ENCODE measurements at places on chromosomes 3 and 15.
A peak's percentile ranks its signal among the peaks of the same experiment; 100 is the strongest.

DNA sequence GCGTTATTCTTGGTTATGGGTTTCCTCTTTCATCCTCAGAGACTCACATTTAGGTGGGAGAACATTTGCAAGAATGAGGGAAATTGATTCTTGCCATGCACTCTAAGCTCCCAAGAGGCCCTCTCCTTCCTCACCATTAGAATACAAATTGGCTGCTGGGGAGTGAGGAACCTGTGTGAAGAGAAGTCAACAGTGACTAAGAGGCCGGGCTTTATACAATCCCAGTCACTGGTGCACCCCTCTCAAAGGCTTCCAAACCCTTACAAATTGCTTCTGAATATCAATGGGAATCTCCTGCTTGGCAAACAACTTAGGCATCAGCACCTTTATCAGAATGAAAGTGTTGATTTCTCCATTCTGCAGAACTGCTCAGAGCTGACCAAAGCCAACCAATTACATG, 16.5 kb upstream of the RGMA start:
- no peak for DNase-seq

- no peak for DNase-seq
Observed at GRCh38 chr3:85572978-85573377, 614.2 kb downstream of the CADM2 start.

DNA sequence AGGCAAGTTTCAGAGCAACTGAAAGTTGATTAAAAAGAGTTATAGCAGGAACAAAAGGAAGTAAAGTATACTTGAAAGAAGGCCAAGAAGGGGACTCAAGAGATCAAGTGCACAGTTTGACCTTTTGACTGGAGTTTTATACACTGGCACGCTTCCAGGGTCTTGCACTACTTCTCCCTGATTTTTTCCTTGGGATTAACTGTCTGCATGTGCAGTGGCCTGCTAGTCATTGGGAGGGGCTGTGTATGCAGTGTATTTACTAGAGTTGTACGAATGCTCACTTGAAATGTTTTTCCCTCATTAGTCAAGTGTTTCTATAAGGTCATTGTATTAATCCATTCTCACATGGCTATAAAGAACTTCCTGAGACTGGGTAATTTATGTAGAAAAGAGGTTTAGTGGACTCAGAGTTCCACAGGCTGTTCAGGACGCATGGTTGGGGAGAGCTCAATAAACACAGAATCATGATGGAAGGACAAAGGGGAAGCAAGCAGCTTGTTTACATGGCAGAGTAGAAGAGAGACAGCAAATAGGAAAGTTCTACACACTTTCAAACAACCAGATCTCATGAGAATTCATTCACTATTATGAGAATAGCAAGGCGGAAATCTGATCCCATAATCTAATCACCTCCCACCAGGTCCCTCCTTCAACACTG, 571.8 kb downstream of the ZPLD1 start:
- no peak for DNase-seq

DNA sequence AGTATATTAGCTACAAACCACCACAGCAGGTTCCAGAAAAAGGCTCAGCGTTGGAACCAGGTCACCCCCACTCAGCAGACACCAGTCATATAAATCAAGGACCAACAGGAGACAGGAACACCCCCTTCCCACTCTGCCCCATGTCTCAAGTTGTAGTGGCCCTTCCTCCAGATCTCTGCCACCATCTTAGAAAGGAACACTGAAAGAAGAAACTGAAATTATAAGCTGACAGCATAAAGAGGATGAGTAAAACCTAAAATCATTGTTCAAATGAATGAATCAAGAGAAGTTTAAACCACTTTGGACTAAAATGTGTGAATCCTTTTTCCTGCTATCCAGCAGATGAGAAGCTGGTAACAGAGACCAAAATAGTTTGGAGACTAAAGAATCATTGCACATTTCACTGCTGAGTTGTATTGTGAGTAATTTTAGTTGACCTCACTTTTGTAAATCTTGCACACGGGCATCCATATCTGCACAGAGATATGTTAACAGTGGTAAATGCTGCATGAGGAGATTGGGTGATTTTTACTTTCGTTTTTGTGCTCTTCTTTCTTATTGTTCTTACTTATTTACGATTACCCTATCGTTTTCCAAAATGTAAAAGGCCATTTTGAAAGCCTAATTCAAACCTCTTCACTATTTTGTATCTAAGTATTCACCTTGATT, 19.8 kb downstream of the CCR3 start:
- DNase-seq = no peak

DNA sequence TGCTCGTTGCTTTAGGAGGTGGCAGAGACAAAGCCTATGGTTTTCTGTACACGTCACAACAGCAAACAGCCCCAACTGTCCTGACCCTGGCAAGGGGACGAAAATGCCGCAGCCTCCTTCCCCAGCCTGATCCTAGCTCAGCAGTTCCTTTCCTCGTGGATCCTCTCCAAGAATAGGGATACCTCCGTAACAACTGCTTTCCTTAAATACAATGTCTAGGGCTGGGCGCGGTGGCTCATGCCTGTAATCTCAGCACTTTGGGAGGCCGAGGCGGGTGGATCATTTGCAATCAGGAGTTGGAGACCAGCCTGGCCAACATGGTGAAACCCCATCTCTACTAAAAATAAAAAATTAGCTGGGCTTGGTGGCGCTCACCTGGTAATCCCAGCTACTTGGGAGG, 17.0 kb downstream of the MAP6D1 start:
- no peak for DNase-seq

DNA sequence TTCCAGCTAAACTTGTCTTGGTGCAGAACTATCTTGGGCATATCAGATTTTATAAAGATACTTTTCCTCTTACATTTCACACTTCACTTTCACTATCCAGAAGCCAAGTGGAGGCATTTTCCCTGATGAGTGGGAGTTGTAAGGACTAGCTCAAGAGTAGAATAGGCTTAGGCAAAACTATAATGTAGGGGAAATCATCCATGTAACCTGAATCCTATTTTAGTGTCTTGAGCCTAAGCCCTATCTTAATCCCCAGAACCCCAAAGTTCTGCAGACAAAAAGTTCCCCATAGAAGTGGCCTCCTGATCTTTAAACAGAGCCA, 42.2 kb upstream of the CD47 start:
- no peak for DNase-seq

- DNase-seq = no peak
Observed at GRCh38 chr15:88800738-88801137, 2.5 kb upstream of the ACAN start.

DNA sequence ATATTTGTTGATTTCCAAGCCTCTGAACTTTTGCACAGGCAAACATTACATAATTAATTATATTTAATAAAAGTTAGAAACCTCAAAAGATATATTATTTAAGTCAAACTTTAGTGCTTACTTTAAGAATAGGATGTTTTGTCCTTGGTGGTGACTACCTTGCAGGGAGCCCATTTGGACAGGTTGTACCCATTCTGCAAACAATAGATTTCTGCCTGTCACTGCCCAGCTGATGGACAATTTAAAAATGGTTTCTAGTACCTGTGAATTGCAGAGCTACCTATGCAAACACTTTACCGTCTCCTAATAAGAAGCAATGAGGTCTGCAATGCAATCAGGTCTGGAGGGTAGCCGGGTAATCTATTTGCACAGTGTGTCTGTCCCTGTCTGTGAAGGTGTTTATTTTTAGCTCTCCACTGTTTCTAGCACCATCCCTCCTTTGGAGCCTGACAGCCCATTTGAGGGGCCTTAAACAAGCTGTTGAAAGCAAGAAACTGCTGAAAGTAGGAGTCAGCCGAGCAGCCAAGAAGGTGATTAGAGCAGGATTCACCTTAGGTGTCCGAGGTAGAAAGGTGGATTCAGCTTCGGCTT, 556.2 kb upstream of the CFAP20DC start:
- DNase-seq = no peak

- no peak for DNase-seq
Observed at GRCh38 chr3:32195995-32196540, 42.4 kb upstream of the CMTM8 start.

GRCh38 chr15:38612159-38612863, 47.7 kb upstream of the RASGRP1 start:
- no peak for DNase-seq

DNA sequence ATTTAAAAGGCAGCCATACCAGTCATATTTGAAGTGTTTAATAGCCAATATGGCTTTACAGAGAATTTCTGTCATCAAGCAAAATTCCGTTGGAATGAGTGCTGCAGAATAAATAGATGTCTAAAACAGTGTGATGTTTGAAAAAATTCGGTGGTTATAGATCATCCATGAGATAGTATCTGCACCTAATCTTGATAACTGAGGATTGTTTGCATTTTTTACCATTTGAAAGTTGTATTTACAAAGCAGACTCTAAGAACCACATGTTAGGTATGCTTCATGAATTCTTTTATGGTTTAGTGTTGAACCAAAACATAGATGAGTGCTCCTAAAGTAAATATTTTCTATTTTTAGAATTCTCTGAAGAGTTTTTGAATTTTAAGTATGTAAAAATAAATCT, 476.1 kb downstream of the NAALADL2 start:
- no peak for DNase-seq

GRCh38 chr15:74616366-74616939, 817 bp downstream of the CLK3 start:
- peak; percentile 73 for DNase-seq

DNA sequence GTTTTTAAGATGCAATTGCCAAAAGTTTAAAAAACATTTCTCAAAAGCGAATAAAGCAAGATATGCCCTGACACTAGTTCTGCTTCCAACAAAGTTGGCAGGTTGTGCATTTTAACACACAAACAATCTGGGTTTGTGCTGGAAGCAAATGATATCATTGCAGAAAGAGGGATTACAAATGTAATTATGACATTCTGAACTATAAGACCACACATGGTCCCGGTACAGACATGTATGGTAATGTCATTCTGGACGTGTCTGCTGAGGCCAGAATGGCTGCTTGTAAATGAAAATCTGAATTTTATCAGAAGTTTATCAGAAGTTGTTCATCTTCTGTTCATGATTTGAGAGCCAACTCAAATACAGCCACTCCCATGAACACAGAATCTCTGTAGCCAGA, 10.7 kb downstream of the TMC3 start:
- no peak for DNase-seq

DNA sequence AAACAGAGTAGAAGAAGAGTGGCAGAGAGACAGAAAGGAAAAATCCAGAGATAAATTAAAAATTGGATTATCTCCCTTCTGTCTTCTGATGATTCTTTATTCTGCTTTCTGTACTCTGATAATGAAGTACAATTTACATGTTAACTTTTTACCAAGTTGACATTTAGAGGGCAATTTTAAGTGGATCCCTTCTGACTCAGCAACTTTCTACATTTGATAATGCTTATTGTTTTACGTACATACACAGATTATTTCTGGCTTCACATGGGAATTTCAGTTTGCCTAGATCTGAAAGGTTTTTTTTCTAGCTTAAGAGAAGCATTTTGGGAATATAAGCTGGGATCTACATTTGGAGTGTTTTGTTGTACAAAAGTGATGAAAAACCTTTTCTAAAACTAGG, 491.3 kb downstream of the OTOL1 start:
- DNase-seq = no peak

DNA sequence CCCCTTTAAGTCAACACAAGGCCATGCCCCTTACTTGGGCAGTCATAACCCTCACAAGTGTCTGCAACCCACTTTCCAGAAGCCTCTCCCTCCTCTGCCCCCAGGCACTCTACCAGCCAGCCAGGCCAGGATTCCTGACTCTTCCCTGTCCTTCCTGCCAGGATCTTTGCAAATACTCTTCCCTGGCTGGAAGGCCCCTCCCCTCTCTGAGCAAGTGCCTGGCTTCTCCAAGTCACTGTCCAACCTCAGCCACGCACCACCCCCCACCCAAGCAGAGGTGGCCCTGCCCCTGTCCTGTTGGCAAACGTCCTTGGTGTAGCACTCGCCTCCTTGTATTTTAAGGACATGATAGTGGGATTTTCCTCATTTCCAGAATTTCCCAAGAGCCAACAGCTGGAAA, 54.7 kb upstream of the USP3 start:
- no peak for DNase-seq

DNA sequence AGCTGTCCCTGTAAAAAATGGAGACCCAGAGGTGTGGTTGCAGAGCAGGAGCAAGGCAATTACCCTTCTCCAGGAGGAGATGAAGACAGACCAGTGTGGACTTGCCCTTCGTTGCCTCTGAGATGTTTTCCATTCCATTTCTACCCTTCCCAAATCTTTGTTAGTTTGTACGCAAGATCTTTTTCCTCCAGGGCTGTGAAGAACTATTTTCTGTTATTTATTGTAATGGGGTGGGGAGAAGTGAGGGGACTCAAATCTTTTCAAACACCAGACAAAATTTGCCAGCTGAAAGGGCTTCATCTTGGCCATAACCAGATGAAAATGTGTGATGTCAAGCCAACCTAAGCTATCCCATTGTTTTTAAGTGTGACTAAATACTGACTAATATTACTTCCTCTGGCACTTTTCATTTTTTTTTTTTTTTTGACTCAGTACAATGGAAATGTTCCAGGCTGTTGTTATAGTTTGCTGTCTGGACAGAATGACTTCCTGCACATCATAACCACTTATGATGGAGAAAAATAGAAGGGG, 271.3 kb upstream of the TPRG1 start:
- DNase-seq = no peak

GRCh38 chr3:125379483-125379882, 4.4 kb upstream of the ZNF148 start:
- no peak for DNase-seq

- no peak for DNase-seq
Observed at GRCh38 chr3:8445861-8446260, 55.8 kb upstream of the LMCD1 start.

GRCh38 chr3:182214416-182214815, 502.7 kb downstream of the SOX2 start:
- DNase-seq = no peak

DNA sequence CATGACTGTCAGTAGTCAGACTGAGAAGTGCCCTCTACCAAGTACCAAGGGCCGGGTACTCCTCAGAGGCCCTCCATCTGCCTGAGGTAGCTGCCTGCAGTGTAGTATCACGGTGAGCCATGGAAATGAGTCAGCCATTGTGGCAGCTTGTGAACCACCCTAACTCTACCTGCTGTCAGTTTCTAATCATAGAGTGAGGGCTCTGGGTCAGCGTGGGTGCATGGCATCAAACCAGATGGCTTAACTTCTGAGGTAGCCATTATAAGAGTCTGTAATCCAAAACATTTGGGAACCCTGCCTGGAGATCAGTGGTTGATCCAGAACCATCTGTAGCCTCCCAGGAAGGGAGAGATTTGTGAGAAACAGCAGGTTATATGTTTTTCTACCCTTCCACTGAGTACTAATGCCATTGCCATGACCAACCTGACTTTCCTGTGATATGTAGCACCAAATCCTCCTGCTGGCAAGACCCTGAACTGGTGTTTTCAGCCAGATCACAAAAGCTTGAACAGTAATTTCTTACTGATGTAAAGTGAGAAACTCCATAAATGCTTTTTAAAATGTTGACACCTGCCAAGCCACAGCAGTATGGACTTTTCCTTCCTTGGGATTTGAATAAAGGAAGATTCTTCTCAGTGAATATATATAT, 38.9 kb downstream of the ABHD2 start:
- no peak for DNase-seq

- DNase-seq = no peak
Observed at GRCh38 chr15:85453144-85453872, 72.9 kb downstream of the AKAP13 start.

- DNase-seq = no peak
Observed at GRCh38 chr3:6779140-6779539, 81.8 kb upstream of the GRM7 start.

- no peak for DNase-seq
Observed at GRCh38 chr3:189629803-189630455, 1.3 kb upstream of the TP63 start.

GRCh38 chr15:59741274-59741906, 52.3 kb upstream of the BNIP2 start:
- DNase-seq = peak; percentile 2
